ENCODE measurements at places on chromosomes 7 and 10.
A peak's percentile ranks its signal among the peaks of the same experiment; 100 is the strongest.

- peak; percentile 26 for DNase-seq
These were observed 37.8 kb upstream of the CACUL1 start for GRCh38 chr10:118792526-118792925.

- DNase-seq, result no peak
These were observed 12.8 kb upstream of the CXCL12 start for GRCh38 chr10:44397476-44398225.

DNA sequence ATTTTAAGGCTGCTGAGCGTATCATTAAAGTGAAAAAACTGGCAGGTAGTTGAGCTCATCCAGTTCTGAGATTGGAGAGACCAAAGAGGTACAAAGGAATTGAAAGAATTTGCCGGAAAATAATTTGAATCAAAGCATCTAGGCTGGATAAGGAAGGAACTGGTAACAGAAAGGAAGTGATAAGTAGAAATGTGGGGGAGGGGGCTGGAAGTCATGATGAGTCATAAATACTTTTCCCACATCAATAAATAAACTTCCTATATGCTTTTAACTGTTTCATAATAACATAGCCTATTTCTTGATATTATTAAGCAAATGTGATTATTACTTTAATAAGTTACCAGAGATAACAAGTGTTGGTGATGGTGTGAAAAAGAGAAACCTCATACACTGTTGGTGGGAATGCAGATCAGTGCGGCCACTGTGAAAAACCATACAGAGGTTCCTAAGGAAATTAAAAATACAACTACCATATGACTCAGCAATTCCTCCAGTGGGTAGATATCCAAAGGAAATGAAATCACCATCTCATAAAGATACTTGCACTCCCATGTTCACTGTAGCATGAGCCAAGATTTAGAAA lies 27.0 kb downstream of the ZNF438 start:
- DNase-seq, result no peak

GRCh38 chr7:7976677-7977076 lies 8.1 kb downstream of the GLCCI1 start:
- no peak for DNase-seq

DNA sequence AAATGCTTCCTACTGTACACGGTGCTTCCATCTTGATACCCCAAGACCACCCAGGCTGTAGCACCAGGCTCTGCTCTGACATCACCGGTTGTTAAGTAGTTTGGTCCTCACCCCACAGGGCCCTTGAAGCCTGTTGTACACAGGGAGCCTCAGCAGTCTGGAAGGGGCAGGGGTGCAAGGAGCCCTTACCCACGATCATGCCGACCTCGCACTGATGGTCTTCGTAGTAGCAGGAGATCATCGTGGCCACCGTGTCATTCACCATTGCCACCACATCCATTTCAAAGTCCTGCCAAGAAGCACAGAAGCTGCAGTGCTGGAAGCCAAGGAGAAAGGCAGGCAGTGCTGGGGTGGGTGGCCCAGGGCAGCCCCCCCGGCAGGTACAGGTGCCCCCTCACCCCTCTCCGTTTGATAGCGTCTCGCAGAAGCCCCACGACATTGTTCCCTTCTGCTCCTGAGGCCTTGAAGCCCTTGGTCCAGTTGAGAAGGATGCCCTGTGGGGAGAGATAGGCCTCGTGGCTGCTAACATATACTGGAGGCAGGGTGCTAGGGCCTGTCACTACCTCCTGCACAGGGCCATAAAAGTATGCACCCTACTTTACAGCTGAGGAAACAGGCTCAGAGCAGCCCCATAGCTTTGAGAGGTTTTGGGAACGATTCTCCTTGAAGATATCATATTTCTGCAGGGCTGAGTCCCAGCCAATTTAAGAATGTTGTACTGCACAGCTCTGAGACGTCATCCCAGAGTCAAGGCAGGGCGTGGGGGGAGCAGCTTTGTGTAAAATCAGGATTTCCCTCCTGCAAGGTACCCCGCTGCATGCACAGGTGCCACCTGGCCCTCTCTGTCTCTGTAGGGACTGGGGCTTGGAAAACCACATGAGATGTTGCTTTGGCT lies 8.7 kb upstream of the MYL7 start:
- DNase-seq, result no peak

DNA sequence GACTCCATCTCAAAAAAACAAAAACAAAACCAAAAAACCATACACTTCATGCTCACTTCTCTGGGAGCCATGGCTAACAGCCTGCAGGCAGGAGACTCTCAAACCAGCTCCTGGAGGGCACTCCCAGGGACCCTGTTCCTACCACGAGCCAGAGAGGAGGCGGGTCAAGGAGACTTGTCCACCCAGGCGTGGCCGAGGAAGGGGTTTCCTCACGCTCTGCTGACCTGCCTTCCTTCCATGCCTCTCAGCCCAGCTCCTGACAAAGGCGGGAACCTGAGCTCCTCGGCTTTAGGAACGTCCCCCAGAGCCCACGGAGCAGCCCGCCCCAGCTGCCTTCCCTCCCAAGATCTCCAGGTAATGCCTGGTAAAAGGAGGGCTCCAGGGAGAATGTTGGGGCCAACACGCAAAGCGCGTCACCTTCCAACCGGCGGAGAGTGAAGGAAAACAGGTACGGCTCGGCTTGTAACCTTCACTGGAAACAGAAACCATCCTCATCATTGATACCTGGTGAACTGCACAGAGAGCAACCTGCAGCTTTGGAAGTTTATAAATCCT lies 9.5 kb downstream of the GPR146 start:
- DNase-seq, result no peak

GRCh38 chr7:120941064-120941463 lies 9.5 kb upstream of the ING3 start:
- no peak for DNase-seq

DNA sequence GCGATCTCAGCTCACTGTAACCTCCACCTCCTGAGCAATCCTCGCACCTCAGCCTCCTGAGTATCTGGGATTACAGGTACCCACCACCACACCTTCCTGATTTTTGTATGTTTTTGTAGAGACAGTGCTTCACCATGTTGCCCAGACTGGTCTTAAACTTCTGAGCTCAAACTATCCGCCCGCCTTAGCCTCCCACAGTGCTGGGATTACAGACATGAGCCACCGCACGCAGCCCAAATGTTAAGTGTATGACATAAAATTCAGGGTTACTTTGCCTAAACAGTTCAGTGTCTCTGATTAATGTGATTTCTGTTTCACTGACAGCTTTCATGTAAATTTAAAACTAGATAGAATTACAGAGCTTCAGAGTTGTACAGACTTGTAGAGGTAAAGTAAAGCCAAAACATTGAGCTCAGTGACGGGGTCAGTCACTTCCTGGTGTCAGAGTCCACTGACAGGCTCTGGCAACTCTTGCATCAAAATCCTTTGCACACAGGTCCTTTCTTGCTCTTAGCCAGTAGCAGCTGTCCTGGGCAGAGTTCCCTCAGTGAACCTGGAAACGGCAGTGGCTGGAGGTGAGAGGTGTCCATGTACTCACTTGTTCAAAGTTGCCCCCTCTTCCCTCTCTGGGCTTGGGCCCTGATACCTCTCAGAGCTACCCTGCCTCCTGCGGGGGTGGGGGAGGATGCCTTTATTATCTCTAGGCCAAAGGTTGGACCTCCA lies 33.7 kb downstream of the MGMT start:
- DNase-seq, result no peak

DNA sequence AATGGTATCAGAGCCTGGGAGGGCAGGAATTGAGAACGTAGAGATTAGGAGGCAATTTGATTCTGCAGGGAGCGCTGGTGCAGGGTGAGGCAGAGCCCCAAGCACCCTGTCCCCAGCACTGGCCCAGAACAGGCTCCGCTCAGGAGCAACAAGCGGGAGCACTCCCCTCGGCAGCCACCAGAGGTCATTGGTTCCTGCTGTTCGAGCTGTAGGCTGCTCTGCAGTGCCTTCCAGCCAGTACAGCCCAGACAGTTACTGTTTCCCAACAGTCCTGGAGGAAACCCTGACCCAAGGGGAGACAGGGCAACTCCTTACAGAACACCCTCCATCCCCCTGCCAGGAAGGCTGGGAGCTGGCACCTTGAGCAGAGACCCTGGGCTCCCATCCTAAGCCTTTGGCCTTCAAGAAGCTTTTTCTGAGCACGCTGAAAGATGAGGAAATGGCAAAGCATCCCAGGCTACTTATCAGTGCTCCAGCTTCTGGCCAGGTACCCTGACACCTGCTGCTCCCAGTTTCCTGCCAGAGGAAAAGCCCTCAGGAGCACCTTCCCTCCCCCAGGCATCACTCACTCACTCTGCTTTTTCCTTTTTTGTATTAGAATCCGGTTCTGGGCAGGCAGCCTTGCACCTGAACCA lies 71.2 kb upstream of the EFCAB10 start:
- peak; percentile 78 for DNase-seq

DNA sequence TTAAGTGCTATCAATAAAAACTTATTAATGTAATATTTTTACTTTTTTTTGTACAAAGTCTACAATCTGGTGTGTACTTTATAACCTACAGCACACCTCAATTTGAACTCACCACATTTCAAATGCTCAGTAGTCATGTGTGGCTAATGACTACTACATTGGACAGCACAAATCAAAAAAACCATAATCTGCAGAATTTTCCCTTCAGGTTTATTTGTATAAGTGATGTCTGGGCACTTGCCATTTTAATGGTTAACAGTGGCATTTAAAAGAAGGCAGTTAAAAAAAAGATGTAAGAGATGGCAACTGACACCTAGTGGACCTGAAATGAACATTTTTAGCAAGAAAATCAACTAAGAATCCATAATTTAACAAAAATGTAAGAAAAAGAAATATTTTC lies 124.6 kb upstream of the NRBF2 start:
- DNase-seq, result no peak

DNA sequence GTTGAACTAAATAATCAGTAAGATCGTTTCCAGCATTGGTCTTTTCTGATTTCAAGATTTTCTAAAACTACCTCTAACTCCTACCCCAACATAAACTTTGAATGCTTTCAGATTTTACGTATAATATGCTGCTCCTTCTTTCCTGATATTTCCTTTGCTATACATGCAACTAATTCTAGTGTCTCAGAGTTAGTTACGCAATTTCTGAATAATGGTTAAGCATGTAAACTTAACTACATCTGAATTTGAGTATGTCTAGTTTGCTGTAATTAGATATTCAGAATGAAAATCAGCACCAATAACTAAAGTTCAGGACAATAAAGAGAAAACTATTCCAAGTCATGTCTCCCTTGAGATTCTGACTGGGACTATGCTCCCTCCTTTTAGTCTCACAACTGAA lies 71.0 kb downstream of the SEMA3C start:
- no peak for DNase-seq

GRCh38 chr10:86830043-86830591 lies 73.7 kb downstream of the BMPR1A start:
- DNase-seq, result no peak

DNA sequence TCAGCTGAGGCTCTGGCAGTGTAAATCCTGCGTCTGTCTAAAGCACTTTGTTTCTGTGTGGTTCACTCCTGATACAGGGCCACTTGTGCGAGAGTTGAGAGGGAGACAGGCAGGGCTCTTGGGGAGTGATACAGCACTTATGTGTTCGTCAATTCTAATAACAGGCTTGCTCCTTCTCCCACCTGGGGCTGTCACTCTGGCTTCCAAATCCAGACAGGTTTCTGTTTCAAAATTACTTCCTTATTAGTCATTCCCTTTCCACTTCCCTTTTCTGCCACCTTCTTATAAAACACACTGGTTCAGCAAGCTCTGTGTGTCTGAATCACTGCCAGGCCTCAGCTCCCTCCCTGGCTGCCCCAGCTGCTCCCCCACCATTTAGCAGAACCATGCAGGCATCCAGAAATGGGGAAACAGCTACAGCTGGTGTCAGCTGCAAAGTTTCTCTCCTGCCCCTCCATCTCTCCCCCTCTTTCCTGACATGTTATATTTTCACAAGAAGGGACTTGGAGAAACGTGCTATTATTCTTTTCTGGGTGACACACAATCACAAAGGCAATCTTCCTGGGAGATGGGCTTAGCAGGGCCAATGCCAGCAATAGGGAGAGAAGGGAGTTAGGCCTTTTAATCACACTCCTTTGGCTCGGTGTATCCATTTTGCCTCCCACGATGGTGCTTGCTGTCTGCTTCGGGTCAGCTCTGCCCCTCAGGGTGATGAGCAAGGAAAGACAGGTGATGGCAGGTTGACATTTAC lies 58.4 kb upstream of the ZNRF2 start:
- DNase-seq, result peak; percentile 60

DNA sequence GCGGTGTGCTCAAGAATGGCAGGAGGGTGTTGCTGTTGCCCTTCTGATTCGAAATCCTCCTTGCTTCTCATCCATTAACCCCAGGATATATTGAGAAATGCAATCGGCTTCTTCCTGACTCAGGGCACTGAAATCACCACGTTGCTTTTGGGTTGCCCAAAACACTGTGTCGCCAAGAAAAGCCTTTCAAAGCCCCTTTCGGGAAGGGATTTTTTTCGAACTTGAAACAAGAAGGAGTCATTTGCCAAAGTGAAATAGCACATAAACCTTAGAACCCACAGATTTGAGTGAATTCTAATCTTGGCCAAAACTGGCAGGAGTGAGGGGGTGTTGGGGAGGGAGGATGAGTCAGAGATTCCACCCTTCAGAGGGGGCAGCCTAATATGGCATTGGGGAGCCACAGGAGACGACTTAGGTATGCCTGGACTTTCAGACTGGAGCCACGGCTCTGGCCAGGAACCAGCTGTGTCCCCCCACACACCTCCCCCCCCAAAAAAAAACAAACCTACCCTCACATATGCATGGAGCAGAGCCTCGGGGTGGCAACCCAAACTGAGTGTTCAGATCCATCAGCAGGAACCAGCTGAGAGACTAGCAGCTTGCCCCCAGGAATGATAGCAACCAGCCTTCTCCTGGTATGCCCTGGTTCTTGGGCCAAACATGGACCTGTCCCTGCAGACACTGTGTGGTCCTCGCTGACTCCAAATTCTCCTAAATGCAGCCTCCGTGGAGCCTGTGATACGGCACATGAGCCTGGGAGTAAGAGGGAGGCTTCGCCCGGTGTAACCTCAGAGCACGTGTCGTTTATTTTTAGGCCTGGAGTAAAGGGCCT lies 138.4 kb downstream of the FGFR2 start:
- DNase-seq, result no peak

DNA sequence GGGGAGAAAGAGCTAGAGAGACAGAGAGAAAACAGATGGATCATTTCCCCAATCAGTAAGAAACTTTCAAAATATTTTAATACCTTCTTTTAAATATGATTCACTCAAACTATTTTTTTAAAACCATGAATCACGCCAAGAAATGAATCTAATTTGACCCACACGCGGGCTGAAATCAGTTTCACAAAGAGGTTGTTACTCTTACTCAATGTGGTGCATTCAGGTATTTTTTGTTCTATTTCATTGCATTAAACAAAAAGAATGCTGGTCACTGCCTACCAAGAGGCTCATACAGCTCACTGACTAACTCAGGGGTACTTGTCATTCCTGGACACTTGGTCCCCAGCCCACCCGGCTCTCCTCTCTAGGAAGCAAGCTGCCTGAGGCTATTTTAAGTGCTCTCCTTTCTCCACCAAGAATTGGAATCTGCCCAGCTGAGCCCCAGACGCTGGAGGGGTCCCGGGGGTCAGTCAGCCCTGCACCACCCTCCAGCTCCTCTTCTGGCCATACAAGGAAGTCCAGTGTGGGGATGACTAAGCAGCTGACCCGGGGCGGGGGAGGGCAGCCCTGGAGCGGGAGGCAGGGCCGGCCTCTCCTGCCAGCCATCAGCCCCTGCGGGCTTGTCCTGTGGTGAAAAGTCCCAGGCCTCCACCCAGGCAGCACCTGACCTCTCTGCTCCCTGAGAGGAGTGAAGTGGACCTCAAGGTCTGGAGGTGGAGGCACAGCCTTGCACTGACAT lies 21.7 kb upstream of the PFKP start:
- peak; percentile 74 for DNase-seq

All from heart left ventricle (tissue), 16 donors.